ENCODE measurements at places on chromosomes 3 and 15. TPM values are rescaled to one million over a fixed set of nuclear protein-coding genes. Genes with fewer than 3 reads are reported as not detected.

Gene CHRFAM7A
- total RNA-seq, result 1.8 TPM

Gene TJP1
- 118 TPM for total RNA-seq

Gene ADGRG7
- not detected for total RNA-seq

Gene IQCH
- 1.9 TPM for total RNA-seq

Gene TLR9
- total RNA-seq, result 0.25 TPM

Gene APBA2
- total RNA-seq, result 12.7 TPM

Gene PRTG
- 13.6 TPM for total RNA-seq

Gene DPPA2
- 0.48 TPM for total RNA-seq

Gene SHC4
- 2.7 TPM for total RNA-seq

Gene CADPS
- total RNA-seq, result 5.4 TPM
